ENCODE measurements at places on chromosomes 4 and X.

DNA sequence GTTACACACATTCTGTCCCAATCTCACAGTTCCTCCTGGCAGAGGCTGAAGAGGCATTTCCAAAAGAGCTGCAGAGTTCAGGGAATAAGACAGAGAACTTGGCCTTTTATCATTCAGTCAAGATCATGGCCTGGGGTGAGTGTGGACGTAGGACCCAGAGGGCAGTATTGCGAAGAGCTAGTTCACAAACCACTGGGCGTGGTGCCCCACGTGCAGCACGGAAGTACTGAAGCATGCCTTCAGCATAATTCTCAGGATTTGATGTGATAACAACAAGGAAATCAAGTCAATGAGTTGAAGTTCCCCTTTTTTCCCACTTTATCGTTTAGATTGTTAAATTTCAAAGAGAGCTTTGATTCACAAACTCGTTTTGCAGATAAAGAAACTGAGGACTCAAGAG, 117.7 kb downstream of the RELL1 start:
- DNase-seq = no peak

DNA sequence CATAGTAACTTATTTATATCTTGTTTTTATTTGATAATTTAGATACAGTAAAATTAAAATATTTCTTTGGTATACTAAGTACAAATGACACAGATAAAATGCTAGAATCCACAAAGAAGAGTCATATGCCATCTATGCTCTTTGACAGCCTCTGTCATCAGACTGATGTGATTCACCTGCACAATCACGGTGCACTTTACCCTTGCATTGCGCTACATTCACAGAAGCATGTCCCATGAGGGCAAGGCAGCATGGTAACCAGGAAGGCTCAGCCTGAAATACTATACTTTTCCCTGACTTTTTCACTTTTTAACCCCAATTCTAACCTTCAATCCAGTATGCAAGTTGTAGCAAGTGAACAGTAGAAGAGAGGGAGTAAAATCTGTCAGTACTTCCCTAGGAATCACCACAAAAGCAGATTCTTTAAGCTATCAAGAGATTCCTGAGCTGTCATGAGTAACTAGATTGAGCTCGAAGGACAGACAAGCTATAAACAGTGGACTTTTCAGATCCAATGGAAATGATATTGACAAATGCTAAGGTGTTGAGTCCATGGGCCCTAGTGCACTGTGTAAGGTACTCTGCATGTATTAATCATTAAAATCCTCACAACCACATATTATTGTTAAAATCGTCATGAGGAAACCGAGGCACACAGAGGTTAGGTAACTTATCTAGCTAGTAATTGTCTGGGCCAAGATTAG, 14.2 kb downstream of the SEC24D start:
- DNase-seq = no peak

DNA sequence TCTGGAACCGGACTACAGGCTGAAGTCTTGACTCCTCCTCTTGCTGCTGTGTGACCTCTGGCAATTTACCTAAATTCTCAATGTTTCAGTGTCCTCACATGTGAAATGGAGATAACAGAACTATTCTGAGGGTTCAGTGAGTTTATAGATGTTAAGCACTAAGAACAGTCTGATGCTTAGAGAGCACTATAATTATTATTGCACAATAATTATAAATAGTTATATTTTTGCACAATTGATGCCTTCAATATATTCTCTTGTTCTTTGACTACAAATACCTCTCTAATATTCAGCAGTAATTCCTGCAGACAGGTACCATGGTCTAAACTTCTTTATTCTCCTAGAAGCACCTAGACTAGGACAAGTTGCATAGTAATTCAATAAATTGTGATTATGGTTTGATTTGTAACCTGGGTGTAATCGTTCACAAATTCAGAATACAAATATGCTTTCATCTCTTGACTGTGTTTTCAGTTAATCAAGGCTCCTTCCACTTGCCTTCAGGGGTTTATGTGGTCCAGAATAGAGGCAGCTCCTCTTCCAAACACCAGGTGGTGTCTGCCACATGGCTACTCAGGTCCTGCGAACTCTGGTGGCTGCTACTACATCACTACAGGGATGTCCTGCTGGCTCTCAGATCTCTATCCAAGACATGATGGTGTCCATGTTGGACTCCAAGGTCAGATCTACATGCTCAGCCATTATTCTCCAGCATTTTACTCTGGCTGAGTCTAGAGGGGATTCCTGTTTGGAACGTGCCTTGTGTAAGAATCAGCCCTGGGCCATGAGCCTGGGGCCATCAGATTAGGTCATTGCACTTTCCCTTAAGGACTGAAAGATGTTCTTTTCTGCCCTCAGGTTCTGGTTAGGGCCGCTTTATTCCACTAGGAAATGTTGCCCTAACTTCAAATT, 103.4 kb downstream of the QRFPR start:
- peak; percentile 42 for DNase-seq

- DNase-seq = no peak
Observed at GRCh38 chr4:44928785-44929184, 202.4 kb upstream of the GNPDA2 start.

DNA sequence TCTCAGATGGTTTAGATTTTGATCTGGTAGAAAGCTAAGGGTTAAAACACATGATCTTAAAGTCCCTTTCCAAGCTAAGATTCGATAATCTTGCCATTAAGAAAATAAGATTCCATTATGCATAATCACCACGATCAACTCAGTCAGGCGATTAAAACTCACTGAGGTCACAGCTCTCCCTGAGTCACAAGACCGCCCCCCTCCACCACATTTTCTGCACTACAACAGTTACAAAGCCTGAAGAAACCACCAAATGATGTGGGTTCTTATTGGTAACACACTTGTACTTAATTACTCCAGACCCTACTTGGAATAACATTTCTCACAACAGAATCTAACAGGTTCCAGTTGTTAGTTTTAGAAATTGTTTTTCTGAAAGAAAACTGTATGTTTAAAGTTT, 62.8 kb downstream of the SH3KBP1 start:
- DNase-seq = no peak

Data from H4 (cell line).